Endothelial cell (in vitro differentiated cells): ENCODE measurements at places on chromosomes 1 and 21.

- no peak for DNase-seq
Observed at GRCh38 chr1:98044071-98044697, 123.3 kb upstream of the DPYD start.

GRCh38 chr1:125065821-125066180, 3881.0 kb downstream of the SRGAP2C start:
- DNase-seq = no peak

DNA sequence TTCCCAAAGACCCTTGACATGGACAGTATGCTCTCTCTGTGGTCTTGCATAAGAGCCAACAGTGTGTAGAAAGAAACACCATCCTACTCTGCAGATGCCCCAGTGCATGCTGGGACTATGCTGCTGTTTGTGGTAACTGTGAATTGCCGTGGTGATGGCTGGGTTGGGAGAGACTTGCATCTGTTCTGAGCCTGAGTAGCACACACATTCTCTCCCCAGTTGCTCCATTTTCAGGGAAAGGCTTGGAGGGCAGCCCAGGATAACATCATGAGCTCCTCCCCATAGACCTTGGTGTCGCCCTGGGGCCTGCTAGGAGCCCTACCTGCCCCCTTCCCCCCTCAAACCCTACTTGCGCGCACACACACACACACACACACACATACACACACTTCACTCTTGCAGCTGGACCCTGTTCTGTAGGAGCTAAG, 120.9 kb upstream of the IPO9 start:
- DNase-seq = no peak

DNA sequence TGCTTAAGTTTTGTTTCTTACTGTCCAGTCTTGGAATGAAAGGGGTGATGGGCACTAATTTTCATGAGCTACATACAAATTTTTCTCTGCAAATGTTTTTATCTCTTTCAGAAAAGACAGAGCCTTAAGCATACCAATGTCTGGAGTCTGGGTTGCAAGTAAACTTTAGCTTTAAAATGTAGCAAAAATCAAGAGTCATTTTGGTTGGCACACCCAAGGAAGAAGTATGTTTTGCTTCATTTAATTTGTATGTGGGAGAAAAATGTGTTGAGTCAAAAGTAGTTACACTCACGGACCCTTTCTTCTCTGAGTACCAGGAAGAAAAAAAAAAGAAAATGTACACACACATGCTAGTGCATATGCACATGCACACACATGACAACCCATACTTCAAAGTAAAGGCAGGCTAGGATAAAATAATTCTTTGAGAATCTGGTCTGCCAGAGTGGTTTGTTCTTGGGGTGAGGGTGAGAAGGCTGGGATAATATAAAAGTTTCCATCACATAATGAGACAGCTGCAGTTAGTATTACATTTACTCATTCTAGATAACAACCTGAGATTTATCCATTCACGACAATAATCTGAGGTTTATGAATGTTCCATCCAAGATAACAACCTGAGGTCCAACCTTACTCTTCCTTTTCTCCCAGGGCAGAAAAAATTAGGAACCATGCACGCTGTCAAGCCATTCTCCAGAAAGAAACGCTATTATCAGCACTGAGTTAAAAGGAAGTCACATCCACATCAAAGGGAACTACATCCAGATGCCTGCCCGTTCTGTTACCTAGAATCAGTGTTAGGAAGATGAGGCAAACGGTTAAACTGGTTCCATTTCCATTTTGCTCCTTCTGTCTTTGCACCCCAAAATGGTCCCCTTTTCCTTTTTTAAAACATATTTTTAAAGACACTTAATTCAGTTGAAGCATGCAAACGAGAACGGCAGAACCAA, 9.3 kb downstream of the DPYD start:
- no peak for DNase-seq

GRCh38 chr1:236204039-236204438, 61.7 kb downstream of the GPR137B start:
- DNase-seq = no peak

- no peak for DNase-seq
Observed at GRCh38 chr1:75588779-75589475, 22.0 kb downstream of the SLC44A5 start.

DNA sequence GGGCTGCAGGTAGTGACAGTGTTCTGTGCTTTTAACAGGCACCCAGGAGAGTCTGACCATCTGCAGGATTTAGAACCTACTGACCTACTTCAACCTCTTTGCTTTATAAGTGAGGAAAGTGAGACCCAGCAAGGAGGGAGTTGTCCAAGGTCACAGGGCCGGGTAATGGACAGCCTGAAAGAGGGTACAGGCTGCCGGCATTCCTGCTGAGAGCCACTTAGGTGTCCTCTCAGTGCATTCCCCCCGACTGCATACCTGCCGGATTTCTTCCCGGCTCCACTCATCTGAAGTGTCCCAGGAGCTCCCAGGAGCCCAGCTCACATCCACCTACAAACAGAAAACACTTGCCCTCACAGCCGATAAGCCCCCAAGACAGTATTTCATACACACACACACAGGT, 13.9 kb downstream of the PHLDA3 start:
- DNase-seq = no peak

DNA sequence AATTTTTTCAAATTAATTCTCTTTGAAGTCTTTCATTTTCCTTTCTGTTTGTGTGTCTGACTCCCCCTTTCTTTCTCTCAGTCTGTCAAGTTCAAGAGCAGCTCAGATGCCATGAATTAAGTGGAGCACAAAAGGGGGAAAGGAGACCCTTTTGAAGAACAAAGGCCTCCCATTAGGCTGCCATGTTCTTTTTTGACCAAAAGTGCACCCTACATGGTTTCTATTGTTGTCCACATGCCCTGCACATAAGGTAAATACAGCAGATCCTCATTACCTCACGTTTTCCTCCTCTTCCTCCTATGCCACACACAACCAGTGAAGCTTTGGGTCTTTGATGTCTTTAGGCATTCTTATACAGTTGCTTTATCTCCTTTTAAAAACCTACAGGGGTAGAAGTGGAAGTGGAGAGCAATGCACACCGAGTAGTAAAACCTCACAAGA, 47.7 kb downstream of the POU2F1 start:
- DNase-seq = no peak

- DNase-seq = no peak
Observed at GRCh38 chr1:62467092-62467491, 30.2 kb downstream of the USP1 start.

DNA sequence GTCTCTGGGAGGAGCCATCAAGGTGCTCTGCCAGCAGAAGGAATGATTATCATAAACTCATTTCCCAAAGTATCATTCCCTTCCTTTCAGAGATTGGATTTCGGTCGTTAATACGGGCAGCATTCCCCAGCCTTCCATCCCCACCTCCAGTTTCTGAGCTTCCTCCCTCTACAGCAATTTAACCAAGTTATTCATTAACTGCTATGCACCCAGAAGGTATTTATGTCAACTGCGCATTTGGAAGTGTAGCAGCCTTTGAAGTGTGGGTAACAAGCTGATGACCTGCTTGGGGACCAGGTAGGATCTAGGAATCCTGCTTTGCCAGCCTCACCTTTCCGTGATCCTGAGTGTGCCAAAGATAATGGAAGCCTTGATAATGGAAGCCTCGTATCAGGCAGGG, 172.4 kb upstream of the IGSF21 start:
- no peak for DNase-seq
